ENCODE measurements at places on chromosomes 2 and 18.

DNA sequence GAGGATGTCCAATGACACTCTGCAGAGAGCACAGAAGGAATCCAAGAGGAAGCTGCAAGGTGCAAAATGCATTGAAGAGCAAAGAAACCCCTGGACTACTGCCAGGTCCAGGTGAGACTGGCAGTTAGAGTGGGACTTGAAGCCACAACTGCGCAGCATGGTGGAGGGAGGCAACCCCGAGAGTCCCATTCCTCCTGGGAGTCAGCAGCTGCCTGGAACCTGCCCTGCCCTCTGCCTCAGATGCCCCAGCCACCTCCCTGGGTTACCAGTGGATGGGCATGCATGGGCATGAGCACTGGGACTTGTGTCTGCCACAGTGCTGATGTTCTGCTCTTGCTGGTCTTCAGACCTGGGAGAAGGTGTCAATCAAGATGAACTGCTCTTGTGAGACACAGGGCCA, 43.2 kb downstream of the ANKMY1 start:
- no peaks in the 10 kb centered on the region for H3K27me3 ChIP-seq
- DNase-seq: no peak
- no peak overlapping the region for H3K4me3 ChIP-seq
- H3K27ac ChIP-seq: no peak overlapping the region

GRCh38 chr2:236551471-236552211, 18.0 kb upstream of the ACKR3 start:
- peaks cover 81% of the 10 kb centered on the region for H3K4me1 ChIP-seq
- no peaks in the 10 kb centered on the region for H3K27me3 ChIP-seq
- DNase-seq: no peak
- H3K27ac ChIP-seq: no peak overlapping the region
- H3K4me3 ChIP-seq: no peak overlapping the region

DNA sequence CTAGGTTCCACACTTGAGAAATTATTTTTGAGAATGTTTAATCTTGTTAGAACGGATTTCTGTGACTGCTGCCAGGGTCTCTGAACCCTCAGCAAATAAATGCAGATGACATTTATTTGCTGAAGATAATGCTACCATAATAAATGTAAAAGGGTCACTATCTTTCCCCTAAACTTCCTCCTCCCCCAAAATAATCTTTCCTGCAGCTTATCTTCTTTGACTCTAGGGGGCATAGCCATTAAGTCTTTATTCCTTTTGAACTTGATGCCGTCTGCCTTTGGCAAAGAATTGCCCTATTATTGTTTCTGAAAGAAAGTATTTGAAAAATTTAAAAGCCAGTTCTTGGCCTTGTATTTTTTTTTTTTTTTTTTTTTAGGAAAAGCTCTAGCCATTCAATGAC, 63.6 kb upstream of the ACSL3 start:
- DNase-seq: peak; percentile 14
- no peak overlapping the region for H3K4me3 ChIP-seq
- H3K4me1 ChIP-seq: no peaks in the 10 kb centered on the region
- no peak overlapping the region for H3K27ac ChIP-seq

GRCh38 chr18:70672581-70672980, 383.7 kb downstream of the SOCS6 start:
- peak; percentile 62 for DNase-seq
- no peaks in the 10 kb centered on the region for H3K27me3 ChIP-seq
- H3K27ac ChIP-seq: peak overlapping the region; percentile 74

DNA sequence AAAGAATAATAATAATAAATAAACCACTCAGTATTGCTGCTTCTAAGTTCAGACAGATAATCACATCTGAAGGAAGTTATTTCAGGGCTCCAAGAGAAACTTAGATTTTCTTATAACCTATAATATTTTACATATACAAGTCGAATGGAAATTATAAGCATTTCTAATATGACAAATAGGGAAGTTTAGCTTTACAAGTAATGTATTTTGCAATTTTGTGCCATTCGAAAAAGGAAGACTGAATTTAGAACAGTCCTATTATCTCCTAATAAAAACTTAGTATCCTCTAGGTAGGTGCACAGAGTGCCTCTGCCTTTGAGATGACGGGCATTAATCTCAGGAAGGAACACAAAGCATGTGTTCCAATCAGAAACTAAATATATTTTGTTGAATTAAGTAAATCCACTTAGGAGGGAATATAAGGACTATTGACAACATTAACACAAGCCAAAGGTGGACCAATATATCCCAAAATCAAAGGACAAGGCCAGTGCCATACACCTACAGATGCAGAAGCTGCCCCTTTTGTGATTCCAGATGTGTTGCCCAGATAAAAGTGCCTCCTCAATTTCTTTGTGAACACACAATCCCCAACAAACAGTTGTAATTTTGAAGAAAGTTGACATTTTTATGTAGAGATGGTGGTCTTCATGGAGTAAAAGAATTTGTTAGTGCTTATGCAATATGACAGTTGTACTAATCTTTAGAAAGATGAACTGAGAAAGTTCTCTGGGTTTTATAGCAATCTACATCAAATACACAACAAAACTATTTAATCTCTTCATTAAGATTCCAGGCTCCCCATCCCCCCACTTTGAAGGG, 36.6 kb downstream of the PTCD3 start:
- no peaks in the 10 kb centered on the region for H3K27me3 ChIP-seq
- H3K4me3 ChIP-seq: no peak overlapping the region
- H3K36me3 ChIP-seq: peaks cover 21% of the 10 kb centered on the region
- DNase-seq: no peak

DNA sequence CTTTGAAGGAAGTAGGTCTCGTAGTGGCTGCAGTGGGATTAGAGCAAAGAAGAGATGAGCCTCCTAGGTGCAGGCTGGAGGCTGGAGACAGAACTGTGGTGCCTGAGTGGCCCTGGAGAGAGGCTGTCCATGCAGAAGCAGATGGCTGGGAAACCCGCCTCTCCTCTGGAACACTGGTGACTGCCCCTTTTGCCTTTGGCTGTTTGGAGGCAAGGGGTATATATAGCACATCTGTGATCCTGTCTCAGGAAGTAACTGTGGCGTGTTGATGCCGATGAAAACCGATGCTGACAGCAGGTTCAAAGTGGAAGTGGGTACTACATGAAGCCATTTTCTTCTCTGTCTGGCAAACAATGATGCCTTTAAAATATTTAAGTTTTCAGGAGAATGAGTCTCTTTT, 43.5 kb downstream of the SLC9A2 start:
- H3K27me3 ChIP-seq: no peaks in the 10 kb centered on the region
- no peaks in the 10 kb centered on the region for H3K36me3 ChIP-seq
- no peak overlapping the region for H3K4me3 ChIP-seq
- no peak for DNase-seq
- H3K27ac ChIP-seq: no peak overlapping the region

- no peaks in the 10 kb centered on the region for H3K4me1 ChIP-seq
- no peak overlapping the region for H3K4me3 ChIP-seq
These were observed 19.2 kb downstream of the POU3F3 start for GRCh38 chr2:104872866-104873688.

- no peaks in the 10 kb centered on the region for H3K27me3 ChIP-seq
- H3K27ac ChIP-seq: peak overlapping the region; percentile 76
- peaks cover 42% of the 10 kb centered on the region for H3K4me1 ChIP-seq
- H3K4me3 ChIP-seq: peak overlapping the region; percentile 54
- peak; percentile 92 for DNase-seq
These were observed 1.3 kb downstream of the CEP68 start for GRCh38 chr2:65057391-65058052.

GRCh38 chr2:32404691-32405090, 47.9 kb downstream of the BIRC6 start:
- no peak overlapping the region for H3K27ac ChIP-seq
- H3K4me3 ChIP-seq: no peak overlapping the region
- H3K4me1 ChIP-seq: no peaks in the 10 kb centered on the region
- DNase-seq: no peak

- H3K4me1 ChIP-seq: no peaks in the 10 kb centered on the region
- no peak for DNase-seq
- no peaks in the 10 kb centered on the region for H3K36me3 ChIP-seq
- H3K27ac ChIP-seq: no peak overlapping the region
- H3K4me3 ChIP-seq: no peak overlapping the region
- no peaks in the 10 kb centered on the region for H3K27me3 ChIP-seq
These were observed 32.0 kb upstream of the CCDC141 start for GRCh38 chr2:179081954-179082353.

DNA sequence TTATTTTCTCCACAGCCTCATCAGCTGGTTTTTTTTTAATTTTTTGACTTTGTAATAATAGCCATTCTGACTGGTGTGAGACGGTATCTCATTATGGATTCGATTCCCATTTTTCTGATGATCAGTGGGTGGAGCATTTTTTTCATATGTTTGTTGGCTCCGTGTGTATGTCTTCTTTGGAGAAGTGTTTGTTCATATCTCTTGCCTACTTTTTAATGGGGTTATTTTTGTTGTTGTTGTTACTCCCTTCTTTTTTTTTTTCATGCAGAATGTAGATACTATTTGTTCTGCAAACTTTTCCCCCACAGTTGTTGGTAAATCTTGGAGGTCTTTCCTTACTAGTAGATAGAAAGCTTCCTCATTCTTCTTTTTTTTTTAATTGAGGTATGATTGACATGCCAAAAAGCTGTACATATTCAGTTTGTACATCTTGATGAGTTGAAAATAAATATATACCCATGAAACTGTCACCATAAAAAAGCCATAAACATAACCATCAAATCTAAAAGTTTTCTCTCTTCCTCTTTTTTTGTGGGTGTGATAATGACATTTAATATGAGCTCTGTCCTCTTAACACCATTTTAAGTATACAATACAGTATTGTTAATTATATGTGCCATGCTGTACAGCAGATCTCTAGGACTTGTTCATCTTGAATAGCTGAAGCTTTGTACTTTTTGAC, 21.8 kb upstream of the NT5DC4 start:
- DNase-seq: no peak
- H3K27me3 ChIP-seq: no peaks in the 10 kb centered on the region
- no peaks in the 10 kb centered on the region for H3K4me1 ChIP-seq
- no peak overlapping the region for H3K4me3 ChIP-seq
- no peaks in the 10 kb centered on the region for H3K36me3 ChIP-seq

DNA sequence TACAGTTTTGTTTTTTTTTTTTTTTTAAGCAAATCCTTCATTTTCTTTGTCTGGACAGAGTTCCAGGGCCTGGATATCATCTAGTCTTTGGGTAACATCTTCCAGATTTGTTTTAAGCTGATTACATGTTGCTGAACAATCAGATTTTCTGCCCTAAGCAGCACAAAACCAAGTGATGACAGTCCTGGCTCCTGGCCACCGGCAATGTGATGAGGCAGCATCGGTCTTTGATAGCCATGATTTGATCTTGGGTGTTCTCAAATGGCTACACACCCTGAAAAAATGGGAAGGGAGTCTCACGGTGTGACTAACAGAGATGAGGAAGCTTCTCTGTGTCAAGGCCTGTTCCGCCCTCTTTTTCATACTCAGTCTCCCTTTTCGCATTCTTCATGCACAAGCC, 708.6 kb upstream of the ZEB2 start:
- H3K36me3 ChIP-seq: no peaks in the 10 kb centered on the region
- no peak for DNase-seq
- no peaks in the 10 kb centered on the region for H3K27me3 ChIP-seq
- H3K4me3 ChIP-seq: no peak overlapping the region
- no peak overlapping the region for H3K27ac ChIP-seq
